ENCODE measurements at places on chromosomes 3 and 15. TPM values are rescaled to one million over a fixed set of nuclear protein-coding genes. Genes with fewer than 3 reads are reported as not detected.

Gene CAMK1
- total RNA-seq, result 22.5 TPM

Gene LRRC34
- 10.1 TPM for total RNA-seq

Gene APH1B
- 18.1 TPM for total RNA-seq

Gene GPR160
- 0.21 TPM for total RNA-seq

Gene CAND2
- total RNA-seq, result 14.8 TPM

Gene TLR9
- total RNA-seq, result not detected

Gene CEP19
- 6.3 TPM for total RNA-seq

Gene ADAMTS7
- total RNA-seq, result 62.9 TPM

Gene EXOG
- total RNA-seq, result 26.5 TPM

Gene IL17RD
- 52.1 TPM for total RNA-seq

Gene FAM81A
- total RNA-seq, result 4.2 TPM

Gene SEMA3B
- total RNA-seq, result 2.9 TPM

Gene TPRG1
- 0.61 TPM for total RNA-seq

DNA sequence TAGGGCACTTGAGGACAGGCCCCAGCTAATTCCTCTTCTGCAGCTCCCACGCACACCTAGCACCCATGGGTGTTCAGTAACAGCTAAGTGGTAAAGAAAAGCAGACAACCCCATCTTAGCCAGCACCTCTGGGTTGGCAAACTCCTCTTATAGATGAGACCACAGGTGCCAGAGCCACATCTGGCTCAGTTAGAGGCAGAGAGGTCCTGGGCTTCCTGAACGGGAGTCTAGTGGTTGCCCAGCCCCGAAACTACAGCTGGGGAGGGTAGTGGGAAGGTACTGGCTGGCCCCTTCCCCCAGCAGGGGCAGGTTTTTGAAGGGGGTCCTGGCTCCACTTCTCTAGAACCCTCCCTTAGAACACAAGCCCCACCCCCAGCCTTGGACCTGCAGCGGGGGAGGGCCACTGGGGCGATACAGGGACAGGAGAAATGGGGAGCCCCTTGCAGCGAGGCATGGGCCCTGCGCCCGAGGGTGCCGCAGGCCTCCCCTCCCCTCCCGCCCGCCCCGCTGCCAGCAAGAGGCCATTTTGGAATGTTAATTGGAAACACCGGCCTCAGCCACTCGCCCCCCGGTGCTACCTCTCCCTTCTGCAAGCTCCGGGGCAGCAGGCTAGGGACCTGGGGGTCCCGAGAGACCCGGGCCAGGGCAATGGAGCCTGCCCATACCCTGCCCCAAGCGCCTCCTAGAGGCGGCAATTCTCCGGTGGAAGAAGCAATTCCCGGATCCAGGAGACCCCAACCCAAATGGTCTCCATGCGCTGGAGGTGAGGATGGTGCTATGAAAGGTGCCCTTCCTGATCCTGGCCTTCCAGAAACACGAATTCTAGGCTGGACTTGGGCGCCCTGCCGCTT lies 1.5 kb downstream of the DUSP7 start:
- no peaks in the 10 kb centered on the region for H3K36me3 ChIP-seq
- no peaks in the 10 kb centered on the region for H3K27me3 ChIP-seq
- H3K4me1 ChIP-seq, result peaks cover 27% of the 10 kb centered on the region
- DNase-seq, result peak; percentile 36

GRCh38 chr15:81215531-81215930 lies 18.9 kb downstream of the IL16 start:
- H3K36me3 ChIP-seq, result peaks cover 3% of the 10 kb centered on the region
- DNase-seq, result no peak
- no peaks in the 10 kb centered on the region for H3K4me1 ChIP-seq
- no peaks in the 10 kb centered on the region for H3K27me3 ChIP-seq

- H3K4me3 ChIP-seq, result no peak overlapping the region
- H3K27ac ChIP-seq, result no peak overlapping the region
- H3K4me1 ChIP-seq, result peaks cover 8% of the 10 kb centered on the region
- peaks cover 3% of the 10 kb centered on the region for H3K36me3 ChIP-seq
- H3K27me3 ChIP-seq, result no peaks in the 10 kb centered on the region
Measured at GRCh38 chr3:177385831-177386301, 188.6 kb upstream of the TBL1XR1 start.

GRCh38 chr3:46705751-46706552 lies 4.8 kb downstream of the TMIE start:
- H3K4me1 ChIP-seq, result peaks cover 1% of the 10 kb centered on the region
- H3K27me3 ChIP-seq, result peaks cover 15% of the 10 kb centered on the region
- peak overlapping the region; percentile 94 for H3K27ac ChIP-seq
- DNase-seq, result no peak

DNA sequence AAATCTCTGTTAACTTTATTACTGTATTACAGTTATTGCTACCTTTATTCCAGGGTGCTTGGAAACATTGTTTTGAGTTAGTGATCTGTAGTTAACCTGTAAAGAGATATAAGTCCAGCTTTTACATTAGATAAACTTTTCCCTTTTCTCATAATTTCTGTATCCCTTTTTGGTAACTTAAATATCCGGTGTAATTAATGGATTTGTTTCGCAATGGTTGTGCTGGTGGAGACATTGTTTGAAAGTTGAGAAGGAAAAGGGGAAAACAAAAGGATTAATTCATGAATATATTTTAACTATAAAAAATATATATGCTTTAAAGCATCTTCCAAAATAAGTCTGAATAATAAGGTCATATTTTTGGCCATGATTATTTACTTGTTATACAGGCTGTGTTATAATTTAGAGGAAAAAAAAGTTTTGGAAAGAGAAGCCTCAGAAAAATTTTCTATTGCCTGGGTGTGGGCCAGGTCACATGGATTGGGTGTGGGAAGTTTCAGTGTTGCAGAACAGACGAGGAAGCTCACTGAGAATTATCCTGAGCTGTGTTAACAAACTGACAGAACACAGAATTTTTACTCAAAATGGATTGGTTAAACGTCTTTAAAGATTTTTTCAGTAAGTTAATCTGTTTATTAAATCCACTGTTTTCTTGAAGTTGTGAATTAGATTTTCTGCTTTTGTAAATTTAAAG lies 27.7 kb upstream of the IL20RB start:
- H3K36me3 ChIP-seq, result peaks cover 15% of the 10 kb centered on the region
- H3K27ac ChIP-seq, result no peak overlapping the region
- H3K4me1 ChIP-seq, result peaks cover 11% of the 10 kb centered on the region
- H3K4me3 ChIP-seq, result no peak overlapping the region
- H3K27me3 ChIP-seq, result no peaks in the 10 kb centered on the region

- peak overlapping the region; percentile 78 for H3K4me3 ChIP-seq
- DNase-seq, result no peak
- peaks cover 22% of the 10 kb centered on the region for H3K27me3 ChIP-seq
- no peaks in the 10 kb centered on the region for H3K36me3 ChIP-seq
- no peak overlapping the region for H3K27ac ChIP-seq
Measured at GRCh38 chr3:46692566-46692990, 901 bp downstream of the ALS2CL start.

- no peak overlapping the region for H3K27ac ChIP-seq
- DNase-seq, result no peak
- H3K4me3 ChIP-seq, result peak overlapping the region; percentile 18
Measured at GRCh38 chr3:12963922-12964701, 109.1 kb downstream of the IQSEC1 start.

GRCh38 chr3:17287006-17287689 lies 402.4 kb downstream of the PLCL2 start:
- H3K27me3 ChIP-seq, result no peaks in the 10 kb centered on the region
- no peaks in the 10 kb centered on the region for H3K4me1 ChIP-seq
- DNase-seq, result no peak

GRCh38 chr15:70742928-70743327 lies 20.4 kb downstream of the UACA start:
- no peaks in the 10 kb centered on the region for H3K27me3 ChIP-seq
- no peaks in the 10 kb centered on the region for H3K4me1 ChIP-seq
- no peak for DNase-seq
- H3K4me3 ChIP-seq, result no peak overlapping the region
- H3K27ac ChIP-seq, result no peak overlapping the region

DNA sequence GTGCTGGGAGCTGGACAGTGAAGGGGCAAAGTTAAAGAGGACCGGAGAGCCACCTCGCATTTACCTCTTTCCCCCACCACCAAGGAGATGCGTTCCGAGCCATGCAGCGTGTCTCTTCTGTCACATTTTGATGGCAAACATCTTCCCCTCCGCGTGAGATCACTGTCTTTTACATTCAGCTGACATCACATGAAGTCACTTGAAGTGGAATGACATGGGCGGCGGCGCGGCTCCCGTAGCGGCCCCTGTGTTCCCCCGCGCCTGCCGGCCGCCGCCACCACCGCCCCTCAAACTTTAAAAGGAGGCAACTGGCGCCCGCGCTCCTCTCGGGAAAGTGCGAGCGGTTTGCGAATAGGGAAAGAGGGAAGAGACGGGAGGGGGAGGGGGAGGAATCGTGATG lies at the start of gene FEZF2:
Gene FEZF2 (minus strand): TSS at position 336 of the 400 bp plus-strand sequence. CDS start 682 bp downstream, outside the sequence.
- H3K36me3 ChIP-seq, result no peaks in the 10 kb centered on the region
- H3K27ac ChIP-seq, result no peak within 1 kb of the TSS
- peak within 1 kb of the TSS; percentile 39 for H3K4me3 ChIP-seq
- peaks cover 100% of the 10 kb centered on the region for H3K27me3 ChIP-seq

- no peaks in the 10 kb centered on the region for H3K36me3 ChIP-seq
- no peak overlapping the region for H3K27ac ChIP-seq
- DNase-seq, result no peak
- H3K4me3 ChIP-seq, result no peak overlapping the region
- peaks cover 6% of the 10 kb centered on the region for H3K4me1 ChIP-seq
- H3K27me3 ChIP-seq, result no peaks in the 10 kb centered on the region
Measured at GRCh38 chr15:39125226-39125625, 455.7 kb upstream of the THBS1 start.

GRCh38 chr3:125434582-125435011 lies 59.5 kb upstream of the ZNF148 start:
- H3K4me3 ChIP-seq, result no peak overlapping the region
- no peak overlapping the region for H3K27ac ChIP-seq
- H3K36me3 ChIP-seq, result no peaks in the 10 kb centered on the region
- no peaks in the 10 kb centered on the region for H3K27me3 ChIP-seq
- no peak for DNase-seq

DNA sequence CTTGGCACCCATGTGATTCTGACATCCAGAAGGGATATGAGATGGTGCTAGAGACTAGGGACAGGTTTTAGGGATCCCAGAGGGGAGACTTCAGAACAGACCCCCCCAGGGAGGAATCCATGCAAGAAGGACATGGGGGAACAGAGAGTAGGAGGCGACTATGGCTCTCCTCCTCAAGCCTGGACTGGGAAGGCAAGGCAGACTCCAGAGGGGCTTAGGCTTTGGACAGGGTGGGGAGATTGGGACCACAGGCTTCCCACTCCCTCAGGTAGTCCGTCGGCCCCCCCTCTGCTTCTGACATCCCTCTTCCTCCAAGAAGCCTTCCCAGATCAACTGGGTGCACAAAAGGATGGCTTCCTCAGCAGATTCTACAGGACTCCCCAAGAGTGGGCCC lies 3.0 kb upstream of the VIPR1 start:
- no peaks in the 10 kb centered on the region for H3K36me3 ChIP-seq
- peak overlapping the region; percentile 12 for H3K4me3 ChIP-seq
- no peak overlapping the region for H3K27ac ChIP-seq
- DNase-seq, result no peak
- H3K4me1 ChIP-seq, result peaks cover 17% of the 10 kb centered on the region

Measured in neural crest cell (in vitro differentiated cells).